LHCN-M2 (cell line): ENCODE measurements at places on chromosomes 2 and 18. TPM values are rescaled to one million over a fixed set of nuclear protein-coding genes. Genes with fewer than 3 reads are reported as not detected.

DNA sequence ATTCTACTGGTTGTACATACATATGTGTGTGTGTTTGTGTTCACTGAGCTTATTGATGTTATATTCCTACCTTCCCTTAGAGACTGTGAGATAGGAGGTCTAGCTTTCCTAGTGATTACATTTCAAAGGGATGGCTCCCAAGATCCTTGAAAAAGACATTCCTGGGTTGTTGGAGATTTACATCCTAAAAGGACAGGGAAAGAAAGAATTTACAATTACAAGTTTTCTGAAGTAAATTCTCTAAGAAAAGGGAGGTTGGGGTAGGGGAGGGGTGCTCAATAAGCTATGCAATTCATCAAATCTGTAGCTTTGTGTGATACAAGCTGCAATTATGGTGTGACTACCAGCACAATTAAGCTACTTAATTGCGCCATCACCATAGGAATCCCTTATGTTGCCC is 284.3 kb downstream of the NUP35 start:
- DNase-seq, result no peak

The C2orf92 gene
- 0.80 and 0.83 TPM in 2 replicates for total RNA-seq

The MYO1B gene
- 108 and 117 TPM in 2 replicates for total RNA-seq

The GALR1 gene
- not detected in 2 replicates for total RNA-seq
